H4 (cell line): ENCODE measurements at places on chromosomes 2 and 18.

DNA sequence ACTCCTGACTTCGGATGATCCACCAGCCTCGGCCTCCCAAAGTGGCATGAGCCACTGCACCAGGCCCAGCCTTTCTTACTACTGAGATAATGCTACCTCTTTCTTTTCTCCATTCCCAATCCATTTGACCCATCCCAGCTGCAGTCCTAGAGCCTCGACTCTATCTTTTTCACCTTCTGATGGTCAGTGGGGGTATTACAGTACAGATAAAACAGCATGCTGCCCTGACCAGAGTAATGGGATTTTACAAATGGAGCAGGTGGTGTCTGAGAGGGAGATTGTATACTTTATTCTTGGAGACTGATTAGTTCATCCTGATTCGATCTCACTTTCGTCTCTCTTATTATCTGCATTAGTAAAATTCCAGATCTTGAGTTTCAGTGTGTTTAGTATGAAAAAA lies 238.6 kb upstream of the TNP1 start:
- DNase-seq, result no peak

GRCh38 chr2:131413148-131413747 lies 49.3 kb upstream of the RAB6D start:
- DNase-seq, result peak; percentile 59

- DNase-seq, result no peak
These were observed 34.4 kb upstream of the GALNT1 start for GRCh38 chr18:35547008-35547605.

DNA sequence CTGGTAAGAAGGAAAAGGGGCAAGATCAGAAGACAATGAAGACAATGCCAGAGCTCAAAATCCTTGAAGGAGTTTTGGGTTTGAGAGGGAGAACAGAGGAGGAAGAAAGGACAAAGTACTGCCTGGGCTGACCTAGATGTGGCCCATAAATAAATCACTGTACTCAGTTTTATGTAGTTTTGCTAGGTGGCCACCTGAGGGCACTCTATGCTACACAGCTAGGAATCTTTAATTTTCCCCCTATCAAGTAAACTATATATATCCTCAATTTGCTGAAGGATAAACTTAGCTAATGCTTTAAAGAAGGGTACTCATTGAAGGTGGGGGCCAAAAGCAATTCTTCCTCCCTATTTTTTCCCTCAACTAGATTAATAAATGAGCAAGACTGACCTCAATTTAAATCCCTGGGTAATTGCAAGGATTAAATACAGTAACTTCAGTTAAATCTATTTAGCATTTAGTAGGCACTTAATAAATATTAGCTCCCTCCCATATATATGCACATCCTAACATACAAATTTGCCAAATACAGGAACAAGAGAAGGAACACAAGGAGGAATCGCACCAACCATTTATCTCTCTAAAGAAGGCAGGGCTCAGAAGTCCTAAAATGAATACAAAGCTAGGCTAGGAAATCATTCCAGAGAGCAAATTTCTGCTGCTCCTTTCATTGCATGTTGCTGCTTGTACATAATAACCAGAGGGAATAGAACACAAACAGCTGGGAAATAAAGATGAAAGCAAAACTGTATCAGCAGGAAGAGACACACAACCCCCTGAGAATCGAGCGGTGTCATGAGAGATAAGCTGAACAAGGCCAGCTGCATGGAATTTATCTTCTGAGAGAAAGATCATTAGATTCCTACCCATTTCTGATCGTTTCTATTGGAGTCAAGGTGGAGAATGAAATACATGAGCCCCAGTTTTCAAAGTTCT lies 540.1 kb downstream of the NRXN1 start:
- peak; percentile 30 for DNase-seq

- DNase-seq, result no peak
These were observed 18.7 kb upstream of the REL start for GRCh38 chr2:60862642-60863041.

DNA sequence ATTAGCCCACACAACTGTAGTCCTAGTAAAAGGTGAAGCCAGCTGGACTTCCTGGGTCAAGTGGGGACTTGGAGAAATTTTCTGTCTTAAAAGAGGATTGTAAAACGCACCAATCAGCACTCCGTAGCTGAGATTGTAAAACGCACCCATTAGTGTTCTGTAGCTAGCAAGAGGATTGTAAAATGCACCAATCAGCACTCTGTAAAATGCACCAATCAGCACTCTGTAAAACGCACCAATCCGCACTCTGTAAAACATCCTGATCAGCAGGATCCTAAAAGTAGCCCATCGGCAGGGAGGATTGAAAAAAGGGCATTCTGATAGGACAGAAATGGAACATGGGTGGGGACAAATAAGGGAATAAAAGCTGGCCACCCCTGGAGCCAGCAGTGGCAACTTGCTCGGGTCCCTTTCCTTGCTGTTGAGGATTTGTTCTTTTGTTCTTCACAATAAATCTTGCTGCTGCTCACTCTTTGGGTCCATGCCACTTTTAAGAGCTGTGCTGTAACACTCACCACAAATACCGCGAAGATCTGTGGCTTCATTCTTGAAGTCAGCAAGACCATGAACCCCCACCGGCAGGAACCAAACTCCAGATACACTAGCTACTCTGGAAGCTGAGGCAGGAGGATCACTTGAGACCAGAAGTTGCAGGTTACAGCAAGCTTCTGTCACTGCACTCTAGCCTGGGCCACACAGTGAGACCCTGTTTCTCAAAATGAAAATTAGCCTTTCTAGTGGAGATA lies 102.6 kb downstream of the HS6ST1 start:
- DNase-seq, result no peak

DNA sequence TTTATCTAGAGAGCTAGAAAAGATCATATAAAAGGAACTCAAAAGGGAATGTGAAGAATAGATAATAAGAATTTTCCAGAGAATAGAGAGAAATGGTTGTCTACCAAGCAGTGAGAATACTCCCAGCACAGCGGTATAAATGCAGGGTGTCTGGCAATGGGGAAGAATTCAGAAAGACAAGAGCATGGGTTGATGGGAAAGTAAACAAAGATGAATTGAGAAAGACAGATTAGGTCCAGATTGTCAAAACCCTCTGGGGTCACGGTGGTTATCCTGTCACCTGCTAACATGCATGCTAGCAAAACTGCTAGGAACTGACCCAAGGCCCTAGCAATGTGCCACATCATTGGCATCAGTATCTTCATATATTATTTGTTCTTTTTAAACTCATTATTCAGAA lies 30.8 kb upstream of the C1D start:
- no peak for DNase-seq

- DNase-seq, result no peak
These were observed 330.4 kb downstream of the SLC4A3 start for GRCh38 chr2:219957820-219958219.

DNA sequence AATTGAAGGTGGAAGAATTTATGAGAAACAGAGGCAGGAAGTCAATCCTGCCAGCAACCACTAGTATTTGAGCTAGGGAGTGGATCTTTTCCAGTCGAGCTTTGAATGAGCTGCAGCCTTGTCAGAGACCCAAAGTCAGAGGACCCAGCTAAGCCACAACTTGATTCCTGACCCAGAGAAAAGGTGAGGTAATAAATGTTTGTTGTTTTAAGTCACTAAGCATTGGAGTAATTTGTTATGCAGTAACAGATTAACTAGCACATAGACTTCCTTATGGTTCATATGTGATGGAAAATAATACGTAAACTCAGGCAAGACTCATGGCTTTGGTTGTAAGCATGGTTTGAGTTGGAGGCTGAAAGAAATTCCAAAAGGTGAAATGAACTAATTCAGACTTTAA lies 21.6 kb downstream of the EFEMP1 start:
- no peak for DNase-seq

GRCh38 chr2:216029416-216030129 lies 16.2 kb upstream of the MREG start:
- DNase-seq, result no peak

GRCh38 chr18:35703043-35703688 lies 121.6 kb downstream of the GALNT1 start:
- DNase-seq, result peak; percentile 11

DNA sequence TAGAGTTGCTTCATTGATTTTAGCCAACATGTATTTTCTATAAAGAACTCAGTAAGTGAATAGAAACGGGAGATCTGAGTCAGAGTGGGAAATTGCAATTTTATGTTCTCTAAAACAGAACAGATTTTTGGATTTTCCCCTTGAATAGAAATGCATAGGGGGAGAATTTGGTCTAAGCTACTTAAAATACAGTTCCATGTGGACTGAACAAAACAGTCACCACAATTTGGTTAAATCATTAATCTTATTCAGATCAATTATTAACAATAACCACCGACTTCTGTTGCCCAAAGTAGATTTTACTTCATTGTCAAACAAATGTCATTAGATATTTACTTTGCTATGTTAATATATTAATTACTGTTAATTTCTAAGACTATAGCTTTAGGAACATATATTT lies 107.7 kb downstream of the SCG2 start:
- DNase-seq, result no peak

DNA sequence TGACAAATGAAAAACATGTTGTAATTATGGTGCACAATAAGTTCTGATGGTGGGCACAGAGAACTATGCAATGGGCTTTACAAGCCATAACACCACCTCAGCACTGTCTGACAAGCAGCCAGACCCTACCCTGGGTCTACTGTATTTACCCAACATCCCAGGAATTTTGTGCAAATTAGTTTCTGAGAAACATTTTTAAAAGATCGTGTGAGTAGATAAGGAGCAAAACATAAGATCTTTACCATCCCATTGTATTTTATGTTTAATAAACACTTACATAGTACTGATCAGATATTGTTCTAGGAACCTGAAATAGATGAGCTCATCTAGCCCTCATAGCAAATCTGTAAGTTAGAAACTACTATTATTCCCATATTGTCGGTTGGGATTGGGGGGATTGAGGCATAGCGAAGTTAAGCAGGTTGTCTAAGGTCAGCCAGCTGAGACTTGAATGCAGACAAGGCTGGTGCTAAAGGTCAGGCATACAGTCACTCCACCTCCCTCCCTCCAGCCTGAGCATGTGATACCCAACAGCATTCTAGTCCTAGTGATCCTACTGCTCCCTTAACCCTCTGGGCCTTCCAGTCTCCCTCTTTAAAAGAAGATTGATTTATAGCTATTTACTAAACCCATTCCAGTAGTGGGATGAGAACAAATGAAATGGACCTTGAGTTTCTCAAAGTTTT lies 67.4 kb upstream of the STAM2 start:
- no peak for DNase-seq

GRCh38 chr2:98258906-98259305 lies 87.3 kb upstream of the CNGA3 start:
- no peak for DNase-seq

DNA sequence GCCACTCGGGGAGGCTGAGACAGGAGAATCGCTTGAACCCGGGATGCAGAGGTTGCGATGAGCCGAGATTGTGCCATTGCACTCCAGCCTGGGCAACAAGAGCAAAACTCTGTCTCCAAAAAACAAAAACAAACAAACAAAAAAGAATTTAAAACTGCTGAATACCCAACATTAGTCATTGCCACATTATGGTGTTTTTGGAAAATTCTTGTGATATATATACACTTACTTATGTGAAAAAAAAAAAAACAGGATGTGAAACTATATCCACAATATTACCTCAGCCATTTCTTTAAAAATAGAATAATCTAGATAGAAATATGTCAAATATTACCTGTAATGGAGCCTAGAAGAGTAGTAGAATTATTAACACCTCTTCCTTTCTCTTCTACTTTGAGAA lies 288.3 kb upstream of the FN1 start:
- DNase-seq, result no peak

DNA sequence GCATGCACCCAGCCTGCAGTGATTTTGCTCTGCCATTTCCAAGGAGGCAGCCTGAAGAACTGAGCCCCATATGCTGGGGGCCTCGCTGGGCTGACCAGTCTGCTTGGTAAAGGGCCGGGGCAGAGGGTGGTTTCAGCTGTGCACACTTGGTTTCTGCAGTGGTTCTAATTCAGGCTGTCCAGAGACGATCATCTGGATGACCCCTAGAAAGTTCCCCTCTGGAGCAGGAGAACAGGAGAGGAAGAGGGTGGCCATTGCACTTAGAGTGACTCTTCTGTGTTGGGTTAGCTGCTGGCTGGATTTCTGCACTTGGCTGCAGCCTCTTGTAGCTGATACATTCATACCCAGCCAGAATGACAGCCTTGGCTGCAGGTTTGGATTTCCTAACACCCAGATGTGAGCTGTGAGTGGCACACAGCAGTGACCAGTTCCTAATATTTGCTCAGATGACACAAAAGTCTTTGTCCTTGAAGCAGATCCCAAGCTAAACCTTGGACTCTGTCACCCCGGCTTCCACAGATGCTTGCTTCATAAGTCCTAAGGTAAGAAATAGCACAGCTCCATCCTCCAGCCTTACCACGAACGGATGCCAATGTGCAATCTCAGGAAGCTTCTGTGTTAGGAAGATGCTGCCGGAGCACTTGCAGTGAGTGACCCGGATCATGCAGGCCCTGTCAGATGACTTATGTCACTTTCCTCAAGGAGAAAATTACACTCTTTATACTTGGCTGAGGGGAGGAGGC lies 105.6 kb downstream of the HNRNPLL start:
- no peak for DNase-seq

DNA sequence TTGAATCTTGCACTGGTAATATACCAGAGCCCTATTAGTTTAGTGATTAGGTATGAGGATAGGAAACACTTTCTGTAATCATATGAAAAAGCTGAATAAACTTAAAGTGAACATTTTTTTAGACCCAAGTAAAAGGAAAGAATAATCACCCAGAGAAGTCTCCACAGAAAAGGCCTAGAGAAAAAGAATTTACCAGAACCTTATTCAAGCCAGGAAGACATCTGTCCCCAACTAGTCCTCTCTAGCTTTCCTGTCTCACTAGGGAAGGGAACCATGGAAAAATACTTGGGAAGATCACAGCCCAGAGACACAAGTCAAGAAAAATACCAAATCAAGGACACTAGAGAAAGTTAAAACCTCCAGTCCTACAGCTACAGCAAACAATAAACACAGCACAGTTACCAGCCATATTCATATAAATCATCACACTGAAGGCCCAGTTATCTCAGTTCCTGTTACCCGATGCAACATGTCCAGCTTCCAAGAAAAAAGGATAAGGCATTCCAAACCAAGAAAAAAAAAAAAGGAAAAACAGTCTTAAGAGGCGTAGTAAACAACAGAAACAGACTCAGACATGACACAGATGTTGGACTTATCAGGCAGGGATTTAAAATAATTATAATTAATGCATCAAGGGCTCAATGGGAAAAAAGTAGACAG lies 461.5 kb downstream of the IRS1 start:
- DNase-seq, result no peak

DNA sequence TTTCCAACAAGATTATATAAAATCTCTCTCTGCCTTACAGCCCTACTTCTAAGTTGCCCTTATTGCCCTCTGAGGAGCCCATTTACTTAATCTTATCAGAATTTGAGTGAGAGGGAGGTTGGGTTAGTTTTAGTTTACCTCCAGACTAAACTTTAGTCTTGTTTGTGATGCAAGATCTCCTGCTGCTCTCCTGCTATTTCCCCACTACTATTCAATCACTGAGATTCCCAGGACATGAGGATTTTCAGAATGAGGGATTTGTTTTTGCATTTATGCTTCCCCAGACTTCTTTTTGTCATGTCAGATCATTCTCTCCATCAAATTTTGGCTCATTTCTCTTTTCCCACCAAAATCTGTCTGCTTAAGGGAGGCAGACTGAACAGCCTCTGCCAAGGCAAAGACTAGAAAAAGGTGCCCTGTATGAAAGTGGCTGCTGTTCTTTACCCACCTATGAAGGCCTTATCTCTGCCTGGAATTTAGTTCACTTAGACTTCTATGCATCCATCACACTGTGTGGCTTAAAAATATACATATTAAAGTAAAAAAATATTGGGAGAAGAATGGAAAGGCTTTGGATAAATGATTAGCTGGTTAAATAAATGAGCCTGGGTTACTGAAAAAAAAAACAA lies 401.3 kb downstream of the PID1 start:
- DNase-seq, result no peak
